ENCODE measurements at places on chromosomes 4 and X.
A peak's percentile ranks its signal among the peaks of the same experiment; 100 is the strongest.

- no peak for DNase-seq
Measured at GRCh38 chrX:16903274-16904022, 33.3 kb upstream of the RBBP7 start.

- no peak for DNase-seq
Measured at GRCh38 chrX:906586-906985, 276.0 kb downstream of the SHOX start.

DNA sequence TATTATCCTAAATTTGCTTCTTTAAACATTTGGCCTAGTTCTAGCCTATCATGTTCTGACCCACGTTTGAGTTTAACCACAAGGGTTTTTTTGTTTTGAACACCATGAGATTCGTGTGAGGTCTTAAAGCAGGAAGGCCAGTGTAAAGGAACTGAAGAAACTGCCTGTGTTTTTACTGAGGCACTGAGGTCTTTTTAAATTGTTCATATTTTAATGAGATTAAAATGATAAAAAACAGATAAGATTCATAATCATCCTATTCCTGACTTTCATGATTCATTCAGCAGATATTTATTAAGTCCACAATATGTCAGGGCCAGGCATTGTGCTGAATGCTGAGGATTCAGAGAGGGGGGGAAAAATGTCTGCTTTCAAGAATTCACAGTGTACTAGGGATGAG is 3.2 kb downstream of the RPS6KA3 start:
- no peak for DNase-seq

GRCh38 chr4:930827-931193 is 1.3 kb downstream of the GAK start:
- DNase-seq = no peak

- DNase-seq = no peak
Measured at GRCh38 chrX:47200385-47201150, 6.9 kb downstream of the UBA1 start.

GRCh38 chrX:29690061-29690460 is 525.3 kb upstream of the MAGEB2 start:
- DNase-seq = no peak

GRCh38 chr4:48499551-48500066 is 9.6 kb downstream of the ZAR1 start:
- DNase-seq = no peak

DNA sequence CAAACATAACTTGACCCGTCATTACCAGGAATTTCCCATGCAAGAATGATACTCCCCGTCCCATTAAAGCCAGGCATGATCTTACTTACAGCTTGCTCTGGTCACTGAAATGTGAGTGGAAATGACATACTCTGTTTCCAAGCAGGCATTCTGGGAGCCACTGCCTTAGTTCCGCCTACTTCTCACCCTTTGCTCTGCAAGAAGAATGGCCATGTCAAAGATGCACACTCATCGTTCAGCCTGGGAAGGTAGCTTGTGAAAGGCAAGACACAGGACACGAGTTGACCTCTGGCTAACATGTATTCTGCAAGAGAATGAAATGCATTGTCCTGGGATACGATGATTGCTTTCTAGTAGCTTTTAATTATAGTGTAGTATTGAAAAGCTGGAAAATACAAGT is 1144.4 kb downstream of the NLGN4X start:
- DNase-seq = no peak

- DNase-seq = no peak
Measured at GRCh38 chr4:77564231-77564630, 41.4 kb upstream of the CXCL13 start.

DNA sequence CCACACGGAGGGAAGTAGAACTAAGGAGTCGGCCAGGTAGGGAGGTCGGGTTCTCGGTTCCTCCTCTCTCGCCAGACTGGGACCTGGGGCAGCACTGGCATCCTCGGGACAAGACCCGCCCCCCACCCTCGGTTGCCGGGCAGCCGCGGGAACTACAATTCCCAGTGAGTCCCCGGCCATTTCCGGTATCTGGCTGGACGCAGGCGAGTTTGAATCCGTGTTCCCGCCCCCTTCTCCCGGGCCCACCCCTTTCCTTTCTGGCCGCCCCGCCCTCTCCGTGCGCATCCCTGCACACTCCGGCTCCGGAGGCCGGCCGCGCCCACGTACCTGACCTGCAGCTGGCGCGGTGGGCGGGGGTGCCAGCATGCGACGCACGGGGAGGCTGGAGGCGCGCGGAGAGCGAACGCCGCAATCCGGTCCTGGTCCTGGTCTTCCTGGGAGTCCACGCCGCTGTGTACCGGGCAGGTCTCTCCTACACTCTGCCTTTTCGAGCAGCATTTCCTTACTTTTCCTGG is 10.2 kb upstream of the DLG3 start:
- peak; percentile 87 for DNase-seq

DNA sequence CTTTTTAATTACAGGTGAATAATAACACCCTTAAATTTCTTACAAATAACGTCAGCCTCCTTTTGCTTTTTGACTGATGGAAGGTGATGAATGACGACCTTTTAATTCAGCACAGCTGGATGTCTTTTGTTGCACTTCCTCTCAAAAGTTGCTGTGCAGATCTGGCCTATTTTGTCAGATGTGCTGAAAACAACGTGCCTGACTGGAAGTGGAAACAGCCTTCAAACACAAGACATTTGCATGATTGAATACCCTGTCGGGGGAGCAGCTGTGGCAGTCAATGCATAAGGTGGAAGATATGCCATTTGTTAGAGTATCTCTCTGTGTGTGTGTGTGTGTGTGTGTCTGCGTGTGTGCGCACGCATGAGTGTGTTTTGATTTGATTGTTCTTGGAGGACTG is 579.7 kb downstream of the SPRY1 start:
- DNase-seq = no peak

DNA sequence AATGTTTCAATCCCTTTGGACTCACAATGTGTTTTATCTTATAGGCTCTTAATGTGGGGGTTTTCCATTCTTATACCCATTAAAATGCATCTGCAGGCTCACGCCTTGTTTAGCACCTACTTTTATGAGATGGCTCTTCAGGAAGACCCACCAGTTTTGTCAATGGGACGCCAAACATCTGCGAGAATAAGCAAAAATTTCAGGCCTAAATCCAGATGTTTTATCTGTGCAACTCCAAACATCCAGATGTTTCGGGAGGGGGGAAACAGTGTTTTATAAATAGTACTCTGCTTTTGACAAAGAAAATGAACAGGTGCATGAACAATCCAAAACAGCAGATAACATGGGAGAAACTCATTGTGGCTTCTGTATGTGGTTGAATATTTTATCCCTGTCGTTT is 342.8 kb downstream of the DHX15 start:
- no peak for DNase-seq

DNA sequence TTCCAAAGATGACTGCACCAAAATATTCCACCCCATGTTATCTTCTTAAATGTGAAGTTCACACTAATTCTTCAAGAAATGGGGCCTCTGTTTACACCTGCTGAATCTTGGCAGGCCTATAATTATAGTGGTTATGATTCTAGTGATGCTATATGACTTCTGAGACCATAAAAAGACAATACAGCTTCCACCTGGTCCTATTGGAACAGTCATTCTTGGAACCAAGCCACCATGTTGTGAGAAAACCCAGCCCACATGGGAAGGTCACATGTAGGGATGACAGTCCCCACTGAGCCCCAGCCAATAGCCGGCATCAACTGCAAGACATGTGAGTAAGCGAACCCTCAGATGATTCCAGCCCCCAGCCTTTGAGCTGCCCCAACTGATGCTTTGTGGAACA is 587.5 kb downstream of the MID1IP1 start:
- DNase-seq = no peak

- peak; percentile 27 for DNase-seq
Measured at GRCh38 chr4:121696170-121696580, 605 bp downstream of the ANXA5 start.

GRCh38 chr4:176400816-176401461 is 81.2 kb downstream of the SPCS3 start:
- no peak for DNase-seq

GRCh38 chr4:126957987-126958386 is 674.8 kb upstream of the INTU start:
- no peak for DNase-seq

DNA sequence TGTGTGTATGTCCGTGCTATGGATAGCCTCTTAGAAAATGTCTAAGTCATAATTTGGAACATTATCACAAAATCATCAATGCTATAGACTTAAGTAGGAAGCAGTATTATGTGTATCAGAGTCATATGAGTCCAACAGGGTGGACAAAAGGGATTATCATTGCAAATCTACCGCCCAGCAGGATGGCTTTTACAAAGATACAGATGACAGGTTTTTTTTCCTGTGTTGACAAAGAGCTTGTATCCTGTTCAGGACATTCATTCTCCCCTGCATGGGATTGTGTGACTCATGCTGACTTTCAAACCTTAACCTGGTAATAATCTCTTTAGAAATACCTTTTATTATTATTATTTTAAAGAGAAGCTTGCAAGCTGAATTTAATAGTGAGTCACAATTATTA is 310.3 kb upstream of the GNPDA2 start:
- DNase-seq = no peak

- DNase-seq = no peak
Measured at GRCh38 chr4:46274717-46275116, 115.2 kb downstream of the GABRA2 start.

DNA sequence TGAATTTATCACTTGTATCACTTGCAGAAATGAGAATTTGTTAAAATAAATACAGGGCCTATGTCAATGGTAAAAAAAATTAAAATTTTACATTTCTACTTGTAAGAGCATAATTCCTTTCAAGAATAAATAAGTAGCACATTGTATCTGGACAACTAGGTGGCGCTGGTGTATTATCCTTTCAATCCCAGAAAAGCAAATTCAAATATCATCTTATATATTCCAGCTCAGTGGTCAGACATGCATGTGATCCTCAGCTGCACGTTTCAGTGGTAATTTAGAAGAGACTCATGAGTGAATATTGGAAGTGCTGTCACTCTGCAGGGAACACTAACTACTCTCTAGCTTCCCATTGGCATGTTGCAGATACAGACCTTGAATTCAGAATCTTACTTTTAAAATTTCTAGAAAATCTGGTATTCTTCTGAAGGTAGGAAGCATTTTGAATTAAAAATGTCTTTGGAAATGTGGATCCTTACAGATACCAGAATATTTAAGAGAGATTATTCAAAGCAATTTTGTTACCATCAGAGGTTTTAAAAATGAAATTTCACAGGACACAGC is 1414.7 kb upstream of the TENM3 start:
- DNase-seq = peak; percentile 12

DNA sequence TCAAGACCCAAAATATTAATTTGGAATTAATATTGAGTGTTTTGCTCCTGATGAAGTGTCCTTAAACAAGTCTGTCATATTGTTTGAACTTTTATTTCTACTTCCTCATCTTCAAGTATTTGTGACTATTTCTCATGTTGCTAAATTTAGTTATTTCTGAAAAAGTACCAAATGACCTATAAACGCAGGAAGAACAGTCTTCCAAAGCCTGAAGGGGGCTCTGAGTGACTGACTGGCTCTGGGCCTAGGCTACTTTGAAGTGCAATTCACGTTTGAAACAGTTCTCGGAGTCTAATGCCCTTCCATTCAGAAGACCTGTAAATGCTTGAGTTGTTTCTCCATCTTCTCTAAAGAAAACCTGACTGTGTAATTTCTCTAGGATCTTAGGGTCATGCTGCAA is 26.5 kb downstream of the GALNT7 start:
- no peak for DNase-seq

GRCh38 chrX:118536687-118537461 is 41.3 kb downstream of the DOCK11 start:
- DNase-seq = peak; percentile 59
